ENCODE measurements at places on chromosomes 4 and X. TPM values are rescaled to one million over a fixed set of nuclear protein-coding genes. Genes with fewer than 3 reads are reported as not detected.

The MGARP gene
- 35.0 TPM for total RNA-seq

The PLS3 gene
- 252 TPM for total RNA-seq

The AKAP4 gene
- not detected for total RNA-seq

The HAUS7 gene
- 10.8 TPM for total RNA-seq

The NDP gene
- total RNA-seq = 0.28 TPM

The MAGEB10 gene
- not detected for total RNA-seq

DNA sequence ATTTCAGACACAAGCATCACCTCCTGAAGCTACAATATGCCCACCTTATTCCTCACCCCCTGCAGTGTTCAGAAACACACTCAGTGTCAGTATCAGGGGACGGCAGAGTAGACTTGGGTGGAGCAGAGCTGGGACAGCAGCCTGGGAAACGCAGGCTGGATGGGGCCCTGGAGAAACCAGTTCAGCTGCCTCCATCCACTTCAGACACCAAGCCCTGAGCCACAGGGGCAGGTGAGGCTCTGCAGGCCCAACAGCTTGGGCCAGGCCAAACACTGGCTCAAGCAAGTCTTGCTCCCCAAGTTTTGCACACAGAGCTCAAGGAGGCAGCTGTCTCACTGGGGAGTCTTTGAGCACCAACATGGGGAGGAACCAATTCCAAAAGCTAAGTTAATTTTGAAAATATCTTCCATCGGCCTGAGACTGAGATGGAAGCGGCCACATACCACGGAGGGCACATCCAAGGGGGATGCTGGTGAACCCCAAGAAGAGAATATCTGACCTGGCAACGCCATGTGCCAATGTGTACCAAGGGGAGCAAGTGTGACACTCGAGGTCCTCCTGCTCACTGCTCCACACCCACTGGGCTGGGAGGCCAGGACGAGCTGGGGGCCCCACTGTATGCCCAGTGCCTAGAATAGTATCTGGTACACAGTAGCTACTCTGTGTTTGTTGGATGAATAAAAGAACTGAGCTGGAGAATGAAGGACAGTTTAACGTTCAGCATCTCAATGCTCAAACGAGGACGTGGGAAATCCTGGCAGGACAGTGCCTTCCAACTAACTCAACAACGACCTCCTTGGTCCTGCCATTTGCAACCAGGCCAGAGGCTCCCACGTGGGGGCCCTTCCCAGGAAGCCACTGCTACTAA lies 45.6 kb downstream of the PPP2R2C start:
- DNase-seq = no peak

- DNase-seq = no peak
Measured at GRCh38 chr4:913280-913618, 18.9 kb downstream of the GAK start.

DNA sequence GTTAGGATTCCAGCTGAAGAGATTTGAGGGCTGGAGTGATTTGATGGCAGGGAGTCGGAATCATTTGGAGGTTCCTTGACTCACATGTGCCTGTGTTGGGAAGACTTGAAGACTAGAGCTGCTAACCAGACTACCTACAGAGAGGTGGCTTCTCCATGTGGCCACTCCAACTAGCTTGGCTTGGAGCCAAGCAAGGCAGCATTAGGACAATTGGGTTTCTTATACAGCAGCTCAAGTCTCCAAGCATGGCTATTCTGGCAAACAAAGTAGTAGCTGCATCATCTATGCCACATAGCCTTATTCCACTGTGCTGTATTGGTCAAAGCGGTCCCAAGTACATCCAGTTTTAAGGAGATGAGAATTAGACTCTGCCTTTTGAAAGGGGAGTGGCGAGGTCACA lies 171.7 kb upstream of the SLC4A4 start:
- DNase-seq = no peak

DNA sequence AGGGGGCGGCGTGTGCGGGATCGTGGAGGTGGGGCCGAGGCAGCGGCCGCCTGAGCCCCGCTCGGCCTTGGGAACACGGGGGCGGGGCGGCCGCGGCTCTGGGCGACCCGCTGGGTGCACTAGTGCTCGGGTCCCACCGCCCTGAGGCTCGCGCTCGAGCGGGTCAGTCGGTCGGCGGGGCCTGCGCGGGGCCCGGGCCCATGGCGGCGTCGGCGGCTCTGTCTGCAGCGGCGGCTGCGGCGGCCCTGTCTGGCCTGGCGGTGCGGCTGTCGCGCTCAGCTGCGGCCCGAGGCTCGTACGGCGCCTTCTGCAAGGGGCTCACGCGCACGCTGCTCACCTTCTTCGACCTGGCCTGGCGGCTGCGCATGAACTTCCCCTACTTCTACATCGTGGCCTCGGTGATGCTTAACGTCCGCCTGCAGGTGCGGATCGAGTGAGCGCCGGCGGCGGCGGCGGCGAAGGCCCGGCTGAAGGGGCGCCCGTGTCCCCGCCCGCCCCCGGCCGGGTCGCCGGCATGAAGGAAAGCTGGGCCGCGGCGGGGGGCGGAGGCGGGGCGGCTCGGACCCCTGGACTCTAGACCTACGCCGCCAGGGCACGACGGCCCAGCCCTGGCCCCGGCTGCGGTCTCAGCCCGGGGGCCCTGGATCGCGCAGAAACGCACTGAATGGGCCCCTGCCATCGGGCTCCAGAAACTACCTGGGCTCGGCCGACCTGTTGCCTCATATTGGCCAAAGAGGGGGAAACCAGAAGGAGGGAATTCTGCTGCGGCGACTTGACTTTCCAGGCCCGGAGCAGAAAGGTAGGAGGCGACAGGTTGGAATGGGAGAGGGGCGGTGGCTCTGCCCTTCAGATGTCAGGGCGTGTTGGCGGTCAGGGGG lies at the start of gene SMIM10L2A:
SMIM10L2A (plus strand) TSS at position 13 of the 878 bp plus-strand sequence; CDS start at position 201, 188 bp downstream.
- DNase-seq = no peak

- DNase-seq = no peak
Measured at GRCh38 chr4:83929550-83929949, 393.6 kb downstream of the GPAT3 start.

GRCh38 chr4:172989984-172990820 lies 178.4 kb upstream of the GALNT7 start:
- no peak for DNase-seq

- peak; percentile 12 for DNase-seq
Measured at GRCh38 chr4:72286185-72286584, 254.4 kb downstream of the NPFFR2 start.

DNA sequence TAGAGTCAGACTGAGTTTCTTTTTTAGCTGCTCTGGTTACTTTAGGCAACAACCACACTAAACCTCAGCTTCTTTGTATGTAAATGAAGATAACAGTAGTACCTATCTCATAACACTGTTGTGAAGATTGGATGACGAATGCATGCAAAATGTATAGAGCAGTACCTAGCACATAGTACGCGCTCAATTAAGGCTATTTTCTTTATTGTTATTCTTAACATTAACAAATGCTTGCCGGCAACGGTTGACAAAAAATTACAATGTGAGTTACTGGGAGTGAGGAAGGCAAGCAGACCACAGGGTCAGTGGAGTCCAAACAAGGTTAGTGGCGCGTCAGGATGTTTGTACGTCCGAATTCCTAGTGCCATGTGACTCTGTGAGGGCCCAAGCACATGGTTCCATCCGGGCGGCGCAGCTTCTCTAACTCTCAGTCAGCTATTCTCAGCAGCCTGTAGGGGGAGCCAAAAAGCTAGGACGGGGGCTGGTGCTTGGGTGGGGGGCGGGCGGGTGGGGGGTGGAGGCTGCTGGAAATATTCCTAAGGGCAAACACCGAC lies 821 bp upstream of the NALF2 start:
- no peak for DNase-seq

DNA sequence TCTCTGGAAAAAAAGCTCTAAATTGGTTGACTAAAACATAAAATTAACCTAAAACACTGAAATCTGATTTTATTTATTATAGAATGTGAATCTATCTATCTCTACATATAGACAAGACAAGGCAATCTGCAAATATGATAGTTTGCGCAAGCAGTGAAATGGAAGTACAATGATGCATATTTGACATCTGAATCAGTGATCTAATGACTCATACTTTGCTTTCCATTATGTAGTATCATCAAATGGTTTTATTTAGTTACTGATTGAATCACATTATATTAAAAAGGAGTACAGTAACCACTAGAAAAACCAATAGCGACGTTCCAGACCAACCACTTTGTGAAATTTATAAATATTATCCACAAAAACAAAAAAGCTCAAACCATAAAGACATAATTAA lies 1969.3 kb downstream of the PCDH7 start:
- no peak for DNase-seq
